NCI-H460 (cell line): ENCODE measurements at places on chromosomes 12 and 14.
A peak's percentile ranks its signal among the peaks of the same experiment; 100 is the strongest.

GRCh38 chr12:73867147-73867546 is 670.5 kb upstream of the ATXN7L3B start:
- DNase-seq = no peak

DNA sequence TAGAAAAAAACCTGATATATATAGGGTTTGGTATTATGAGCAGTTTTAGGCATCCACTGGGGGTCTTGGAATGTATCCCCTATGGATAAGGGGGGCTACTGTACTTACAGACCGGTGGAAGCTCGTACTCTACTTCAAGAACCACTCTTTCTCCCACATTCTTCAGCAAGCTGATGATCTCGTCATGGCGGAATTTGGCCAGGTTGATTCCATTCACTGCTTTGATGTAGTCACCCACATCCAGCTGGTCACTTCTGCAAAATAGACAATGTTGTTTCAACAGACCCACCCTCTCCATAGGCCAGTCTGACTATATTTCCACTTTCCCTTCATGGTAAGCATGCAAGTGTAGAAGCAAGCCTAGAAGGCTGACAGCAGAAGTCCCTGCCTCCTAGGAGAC is 139.9 kb downstream of the GRIP1 start:
- DNase-seq = no peak

GRCh38 chr14:105204931-105205672 is 24.0 kb upstream of the NUDT14 start:
- no peak for DNase-seq

- DNase-seq = no peak
These were observed 190.4 kb upstream of the KRR1 start for GRCh38 chr12:75701859-75702258.

- peak; percentile 58 for DNase-seq
These were observed 29.1 kb upstream of the LRTM2 start for GRCh38 chr12:1791104-1791841.
